ENCODE measurements at places on chromosomes 1 and 21.

DNA sequence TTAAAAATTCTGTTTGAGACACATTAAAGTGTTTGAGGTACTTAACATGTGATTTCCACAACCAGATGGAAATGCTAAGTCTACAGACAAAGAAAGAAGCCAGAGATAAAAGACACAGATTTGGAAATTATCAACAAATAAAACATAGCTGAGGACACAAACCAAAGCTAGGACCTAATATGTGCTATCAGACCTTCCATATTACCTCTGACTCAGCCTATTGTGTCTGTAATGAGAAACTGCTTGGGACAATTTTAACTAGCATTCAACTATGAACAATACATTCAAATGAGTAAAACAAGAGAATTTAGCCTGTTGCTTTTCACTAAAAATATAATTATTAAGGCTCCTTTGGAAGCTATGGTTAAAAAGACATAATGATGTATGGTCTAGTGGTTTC is 54.6 kb downstream of the WNT2B start:
- DNase-seq: no peak

DNA sequence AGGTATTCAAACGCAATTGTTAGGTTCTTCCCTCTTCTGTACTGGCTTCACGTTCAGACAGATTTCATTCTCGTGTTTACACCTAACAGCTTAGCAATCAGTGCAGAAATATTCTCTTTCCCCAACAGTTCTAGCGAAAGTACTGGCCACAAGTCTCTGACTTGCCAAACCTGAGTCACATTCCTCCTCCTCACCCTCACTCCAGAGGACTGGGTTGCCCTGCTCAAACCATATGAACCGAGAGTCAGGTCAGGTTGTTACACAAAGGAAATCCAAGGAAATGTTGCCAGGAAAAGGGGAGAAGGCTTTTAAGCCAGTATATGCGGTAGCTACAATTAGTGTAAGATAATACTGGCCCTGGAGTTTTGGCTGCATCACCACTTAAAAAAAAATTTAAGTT is 282.5 kb downstream of the RGS7 start:
- DNase-seq: no peak

- DNase-seq: no peak
Observed at GRCh38 chr1:8396083-8396785, 78.3 kb downstream of the SLC45A1 start.

- DNase-seq: no peak
Observed at GRCh38 chr1:194570476-194570875, 1384.1 kb upstream of the B3GALT2 start.

- DNase-seq: no peak
Observed at GRCh38 chr1:241387216-241387615, 30.2 kb upstream of the RGS7 start.

DNA sequence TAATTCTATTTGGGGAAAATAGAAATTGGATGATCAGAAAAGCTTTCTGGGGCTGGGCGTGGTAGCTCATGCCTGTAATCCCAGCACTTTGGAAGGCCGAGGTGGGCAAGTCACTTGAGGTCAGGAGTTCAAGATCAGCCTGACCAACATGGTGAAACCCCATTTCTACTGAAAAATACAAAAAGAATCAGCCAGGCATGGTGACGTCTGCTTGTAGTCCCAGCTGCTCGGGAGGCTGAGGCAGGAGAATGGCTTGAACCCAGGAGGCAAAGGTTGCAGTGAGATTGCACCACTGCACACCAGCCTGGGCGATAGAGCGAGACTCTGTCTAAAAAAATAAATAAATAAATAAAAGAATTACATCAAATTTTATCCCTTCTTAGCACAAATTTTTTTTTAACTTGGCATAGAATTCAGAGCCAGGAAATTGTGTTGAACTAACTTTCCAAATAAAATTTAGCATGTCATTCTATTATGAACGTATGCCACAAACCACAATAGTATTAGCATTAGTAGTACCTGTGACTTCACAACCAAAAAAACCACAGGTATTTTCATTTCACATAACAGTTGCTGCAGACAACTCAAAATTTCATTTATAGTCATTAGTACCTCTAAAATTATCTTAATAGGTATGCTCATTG is 4.5 kb upstream of the ANKRD13C start:
- DNase-seq: no peak

DNA sequence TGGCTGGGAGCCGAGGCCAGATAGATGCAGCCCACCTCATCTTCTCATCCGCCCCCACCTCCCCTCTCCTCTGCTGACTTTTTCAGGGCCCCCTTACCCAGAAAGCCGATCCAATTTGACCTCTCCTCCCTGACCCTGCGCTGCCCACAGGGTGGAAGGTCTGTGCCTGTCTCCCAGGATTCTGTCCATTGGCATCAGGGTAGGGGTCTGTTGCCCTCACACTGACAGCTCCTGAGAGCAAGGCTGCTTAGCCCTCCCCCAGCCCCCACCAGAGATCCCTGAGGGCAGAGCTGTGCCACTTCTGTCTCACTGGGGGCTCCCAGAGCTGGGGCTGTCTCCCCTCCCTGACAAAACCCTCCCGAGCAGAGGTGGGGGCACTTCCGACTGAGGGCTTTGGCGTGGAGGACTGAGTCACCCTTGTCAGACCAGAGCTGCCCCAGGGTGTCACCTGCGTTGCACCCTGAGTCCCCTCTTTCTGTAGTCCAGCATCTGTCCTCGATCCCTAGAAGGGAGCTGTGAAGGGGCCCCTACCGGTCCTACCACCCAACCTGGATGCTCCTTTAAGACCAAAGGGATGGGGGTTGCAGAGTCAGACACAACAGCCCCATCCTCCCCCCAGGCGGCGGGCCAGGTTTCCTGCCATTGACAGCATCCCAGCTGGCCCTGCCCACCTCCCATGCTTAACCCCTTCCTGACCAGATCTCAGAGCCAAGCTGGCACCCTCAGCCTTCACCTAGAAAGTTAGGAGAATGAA is 2.4 kb upstream of the FAM110D start:
- no peak for DNase-seq

Measured in stimulated activated CD4-positive, alpha-beta T cell treated with anti-CD3 and anti-CD28 coated beads, Interleukin-1b, Interleukin-23, amount 100 ng/mL, for 24 hours (primary cell).